ENCODE measurements at places on chromosomes 1 and 21.

- DNase-seq = no peak
These were observed 199.7 kb downstream of the TBX15 start for GRCh38 chr1:118788463-118788862.

DNA sequence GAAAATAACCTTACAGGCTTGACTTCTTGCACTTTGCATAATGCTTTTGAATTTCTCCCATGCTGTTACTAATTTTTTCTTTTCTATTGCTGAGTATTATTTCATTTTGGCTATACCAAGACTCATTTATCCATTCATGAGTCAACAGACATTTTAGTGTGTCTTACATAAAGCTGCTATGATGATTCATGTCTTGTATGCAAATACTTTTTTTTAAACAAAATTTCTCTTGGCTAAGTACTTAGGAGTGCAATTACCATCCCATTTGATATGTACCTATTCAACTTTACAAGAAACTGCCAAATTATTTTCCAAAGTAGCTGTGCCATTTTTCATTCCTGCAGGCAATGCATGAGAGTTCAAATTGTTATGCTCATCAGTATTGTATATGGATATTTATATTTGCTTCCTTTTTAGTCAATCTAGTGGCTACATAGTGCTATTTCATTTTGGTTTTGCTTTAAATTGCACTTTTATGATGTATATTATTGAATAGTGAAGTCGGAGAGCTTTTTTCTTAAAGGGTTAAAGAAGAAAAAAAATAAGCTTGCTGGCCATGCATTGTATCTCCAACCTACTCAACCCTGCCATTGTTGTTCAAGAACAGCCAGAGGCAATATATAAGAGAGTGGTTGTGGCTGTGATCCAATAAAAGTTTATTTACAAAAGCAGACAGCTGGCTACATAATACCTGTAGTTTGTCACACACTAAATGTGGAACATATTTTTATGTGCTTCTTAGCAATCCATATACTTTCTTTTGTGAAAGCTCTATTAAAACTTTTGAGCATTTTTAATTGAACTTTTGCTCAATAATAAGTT lies 862.8 kb downstream of the KCNT2 start:
- DNase-seq = no peak

DNA sequence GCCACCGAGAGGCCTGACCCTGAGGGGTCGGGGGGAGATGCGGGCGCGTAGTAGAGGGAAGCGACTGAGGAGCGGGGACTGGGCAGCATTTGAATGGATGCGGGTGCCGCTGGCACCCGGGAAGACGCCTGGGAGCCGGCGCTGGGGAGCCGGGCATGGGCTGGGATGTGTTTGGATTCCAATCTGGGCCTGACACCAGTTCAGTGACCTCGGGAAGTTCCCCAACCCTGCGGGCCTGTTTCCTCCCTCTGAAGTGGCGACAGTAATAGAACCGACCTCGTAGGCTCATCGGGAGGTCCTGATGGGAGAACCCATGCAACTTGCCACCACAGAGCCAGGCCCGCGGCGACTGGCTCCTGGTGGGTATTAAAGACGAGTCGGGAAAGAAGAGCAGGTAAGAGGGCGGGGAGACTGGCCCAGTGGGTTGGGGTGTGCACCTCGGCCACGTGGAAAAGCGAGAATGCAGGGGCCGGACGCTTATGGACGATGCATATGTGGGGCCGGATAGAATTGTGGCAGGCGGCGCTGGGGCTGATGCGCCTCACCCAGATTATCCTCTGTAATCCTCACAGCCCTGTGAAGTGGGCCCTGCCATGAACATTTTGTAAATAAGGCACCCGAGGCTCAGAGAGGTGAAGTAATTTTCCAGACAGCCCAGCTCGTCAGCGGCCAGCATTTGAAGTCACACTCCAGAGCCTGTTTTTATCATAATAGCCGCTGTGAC lies 105.8 kb downstream of the SLC16A1 start:
- no peak for DNase-seq

DNA sequence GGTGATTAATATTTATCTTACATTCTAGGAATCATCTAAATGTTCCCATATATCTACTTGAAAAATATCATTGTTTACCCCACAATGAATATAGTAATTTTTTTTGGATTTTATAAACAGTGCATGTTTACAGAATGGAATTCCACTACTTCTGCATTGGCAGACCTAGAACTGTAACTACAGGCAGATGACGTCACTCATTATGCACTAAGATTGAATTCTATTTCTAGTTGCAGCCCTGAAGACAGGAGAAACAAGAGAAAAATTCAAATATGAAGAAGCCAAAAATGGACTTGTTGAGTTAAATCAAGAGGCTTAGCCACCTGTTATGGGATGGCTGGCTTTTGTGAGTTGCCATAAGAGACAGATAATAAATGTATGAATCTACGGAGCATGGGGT lies 364.7 kb downstream of the PCP4 start:
- DNase-seq = no peak

DNA sequence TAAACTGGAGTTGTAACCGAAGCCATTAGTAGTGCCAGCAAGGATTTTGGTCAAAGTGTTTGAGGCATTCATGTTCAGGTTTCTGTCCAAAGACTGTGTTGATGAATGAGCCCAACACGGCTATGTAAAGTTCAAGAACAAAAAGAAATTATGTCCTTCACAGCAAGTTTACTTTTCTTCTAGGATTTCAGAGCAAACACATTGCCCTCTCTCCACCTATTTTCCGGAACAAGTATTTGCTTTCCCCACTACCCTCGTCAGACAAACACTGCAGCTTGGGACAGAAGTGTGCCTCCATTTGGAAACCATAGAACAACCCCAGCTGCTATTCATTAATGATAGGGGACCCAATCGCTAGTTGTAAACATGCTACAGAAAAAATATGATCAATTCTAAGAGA lies 151.4 kb upstream of the C1orf105 start:
- no peak for DNase-seq

- DNase-seq = no peak
These were observed 29.5 kb downstream of the C21orf91 start for GRCh38 chr21:17789656-17790055.

- no peak for DNase-seq
These were observed 120.4 kb upstream of the PTGFR start for GRCh38 chr1:78370356-78370755.

DNA sequence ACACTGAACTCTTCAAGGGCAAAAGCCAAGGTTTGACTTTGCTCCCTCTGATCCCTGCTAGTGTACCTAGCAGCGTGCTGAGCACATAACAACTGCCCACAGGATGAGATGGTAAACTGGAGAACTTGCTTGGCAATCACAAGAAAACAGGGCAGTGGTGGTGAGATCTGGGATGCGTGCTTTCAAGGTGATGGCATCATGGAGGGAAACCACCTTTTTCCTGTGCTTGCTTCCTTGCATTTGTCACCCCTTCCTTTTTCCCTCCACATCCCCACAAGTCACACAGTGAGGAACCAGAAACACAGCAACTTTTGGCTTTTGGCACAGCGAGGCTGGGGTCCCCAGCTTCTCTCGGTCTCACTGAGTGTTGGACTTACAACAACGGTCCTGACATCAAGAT lies 31.4 kb upstream of the BECN2 start:
- no peak for DNase-seq

- DNase-seq = no peak
These were observed 147.6 kb upstream of the BARHL2 start for GRCh38 chr1:90864681-90865080.

- DNase-seq = no peak
These were observed 3.6 kb upstream of the PTGS2 start for GRCh38 chr1:186683652-186684410.

DNA sequence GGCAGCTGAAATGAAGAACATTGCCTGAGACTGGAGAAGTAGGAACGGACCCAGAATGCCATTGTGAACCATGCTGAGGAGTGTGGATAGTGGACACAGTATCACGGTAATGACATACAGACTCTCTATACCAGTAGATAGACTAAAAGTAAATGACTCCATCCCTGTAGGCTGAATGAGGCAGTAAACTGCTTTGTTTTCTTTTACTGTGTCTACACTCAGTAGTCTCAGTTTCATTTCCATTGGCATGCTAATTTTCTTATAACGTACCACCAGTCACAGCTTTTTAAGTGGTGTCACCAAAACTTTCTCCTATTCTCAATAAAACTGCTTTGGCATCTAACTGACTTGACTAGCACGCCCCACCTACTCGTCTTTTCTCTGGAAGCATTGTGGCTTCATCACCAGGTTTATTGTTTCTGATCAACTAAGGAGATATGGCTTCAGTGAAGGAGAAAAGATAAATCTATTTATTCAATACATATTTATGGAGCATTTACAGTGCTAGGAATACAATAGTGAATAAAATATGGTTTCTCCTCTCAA lies 8.4 kb upstream of the ZNF697 start:
- DNase-seq = no peak

GRCh38 chr1:94831641-94832040 lies 11.5 kb downstream of the SLC44A3 start:
- no peak for DNase-seq

DNA sequence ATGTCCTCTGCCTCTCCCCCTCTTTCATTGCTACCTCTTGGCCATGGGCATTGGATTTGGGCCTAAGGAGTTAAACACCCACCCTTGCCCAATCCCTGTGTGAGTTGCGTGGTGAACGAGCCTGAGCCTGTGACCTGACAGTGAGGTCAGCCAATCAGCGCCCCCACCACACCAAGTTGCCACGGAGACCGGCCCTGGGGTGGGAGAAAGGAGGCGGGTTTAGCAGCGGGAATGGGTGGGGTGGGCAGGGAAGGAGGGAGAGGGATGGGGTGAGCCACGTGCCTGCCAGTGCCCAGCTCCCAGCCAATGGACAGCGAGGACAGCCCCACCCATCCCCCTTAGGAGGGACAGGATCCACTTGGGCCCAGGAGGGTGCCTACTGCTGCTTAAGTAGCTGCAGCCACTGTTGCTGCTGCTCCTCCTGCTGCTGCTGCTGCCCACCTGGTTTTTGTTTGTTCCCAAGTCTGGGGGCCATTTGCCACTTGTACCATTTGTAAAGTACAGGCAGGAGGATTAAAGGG lies 9.5 kb downstream of the ZBTB7B start:
- no peak for DNase-seq

DNA sequence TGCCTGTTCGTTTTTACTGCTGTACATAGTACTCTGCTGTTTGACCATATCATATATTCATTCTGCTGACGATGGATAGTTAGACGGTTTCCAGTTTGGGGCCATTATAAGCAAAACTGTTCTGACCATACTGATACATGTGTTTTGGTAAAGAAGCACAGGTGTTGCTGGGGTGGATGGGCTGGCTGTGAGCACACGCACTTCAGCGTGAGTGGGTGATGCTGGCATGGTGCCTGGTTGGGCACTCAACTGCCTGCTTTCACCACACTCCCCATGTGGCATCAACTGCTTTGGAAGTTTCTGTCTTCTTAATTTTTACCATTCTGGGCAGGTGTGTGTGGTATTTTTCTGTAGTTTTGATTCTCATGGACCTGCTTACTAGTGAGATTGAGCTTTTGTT lies 37.3 kb downstream of the ADARB1 start:
- no peak for DNase-seq

- DNase-seq = no peak
These were observed 15.3 kb downstream of the BECN2 start for GRCh38 chr1:241972703-241973369.

Data from stimulated activated CD8-positive, alpha-beta memory T cell treated with anti-CD3 and anti-CD28 coated beads, Interleukin-4, amount 100 ng/mL, for 1 hour (primary cell).